Suppressor macrophage (primary cell): ENCODE measurements at places on chromosomes 2 and 18.
A peak's percentile ranks its signal among the peaks of the same experiment; 100 is the strongest.

DNA sequence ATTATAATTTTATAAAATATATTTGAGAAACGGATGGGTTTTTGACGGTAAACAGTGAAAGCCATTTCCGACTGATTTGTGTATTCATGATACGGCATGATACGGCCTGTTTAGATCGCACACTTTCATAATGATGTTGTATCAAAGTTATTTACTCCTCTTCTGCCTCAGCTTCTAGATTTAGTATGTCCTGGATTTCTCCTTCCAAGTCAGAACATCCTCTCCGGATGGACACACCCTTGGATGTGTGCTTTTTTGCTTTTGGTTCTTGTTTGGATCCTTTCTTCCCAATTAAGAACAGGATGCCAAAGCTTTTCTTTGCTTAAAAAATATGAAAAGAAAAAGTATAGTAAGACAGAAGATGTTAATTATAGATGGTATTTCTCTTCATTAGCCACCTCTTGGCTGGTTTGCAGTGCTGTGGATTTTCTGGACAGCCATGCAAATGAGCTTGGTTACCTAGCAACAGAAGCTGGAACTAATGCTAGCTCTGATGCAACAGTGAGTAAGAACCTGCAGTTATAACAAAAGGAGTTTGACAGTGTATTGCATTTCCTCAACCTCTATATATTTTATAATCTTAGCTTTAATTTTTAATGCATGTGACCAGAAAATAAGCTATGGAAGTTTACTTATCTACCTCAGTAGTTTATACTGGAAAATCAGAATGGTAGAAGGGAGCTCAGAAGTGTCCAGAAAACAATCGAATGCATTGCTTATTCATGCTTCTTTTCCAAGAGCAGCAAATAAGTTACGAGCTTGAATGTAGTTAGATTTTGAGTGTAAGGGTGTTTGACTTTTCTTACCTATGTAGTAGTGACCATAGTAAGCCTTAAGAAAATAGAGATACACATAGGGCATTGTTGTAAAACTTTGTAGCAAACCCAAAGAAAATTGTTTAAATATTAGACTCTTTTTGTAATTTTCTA, 27.9 kb downstream of the RMND5A start:
- peak; percentile 47 for DNase-seq

DNA sequence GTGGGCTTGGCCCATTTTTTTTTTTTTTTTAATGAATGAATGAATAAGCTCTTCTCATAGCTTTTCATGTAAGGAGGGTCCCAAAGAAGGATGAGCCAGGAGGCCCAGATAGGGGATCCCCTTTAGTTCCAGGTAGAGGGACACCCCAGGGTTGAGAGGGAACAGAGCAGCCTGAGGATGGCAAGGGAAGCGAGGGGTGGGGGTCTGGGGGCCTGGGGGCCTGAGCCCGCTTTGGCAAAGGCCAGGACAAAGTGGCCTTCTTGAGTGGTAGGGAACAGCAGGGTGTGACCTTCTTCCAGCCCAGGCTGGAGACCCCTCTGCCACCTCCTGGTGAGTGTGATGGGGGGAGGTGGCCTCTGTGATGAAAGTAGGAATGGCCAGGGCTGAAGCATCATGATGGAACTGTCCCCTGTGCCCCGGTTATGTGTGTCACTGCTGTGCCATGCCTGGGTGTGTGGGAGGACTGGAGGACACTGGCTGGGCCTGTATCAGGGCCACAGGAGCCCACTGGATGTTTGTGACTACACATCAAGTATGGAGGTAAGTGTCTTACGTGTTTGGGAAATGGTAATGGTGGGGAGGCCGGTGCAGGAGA, 263.5 kb upstream of the HDAC4 start:
- DNase-seq = peak; percentile 48

GRCh38 chr2:155308367-155309009, 610.0 kb downstream of the KCNJ3 start:
- DNase-seq = no peak

DNA sequence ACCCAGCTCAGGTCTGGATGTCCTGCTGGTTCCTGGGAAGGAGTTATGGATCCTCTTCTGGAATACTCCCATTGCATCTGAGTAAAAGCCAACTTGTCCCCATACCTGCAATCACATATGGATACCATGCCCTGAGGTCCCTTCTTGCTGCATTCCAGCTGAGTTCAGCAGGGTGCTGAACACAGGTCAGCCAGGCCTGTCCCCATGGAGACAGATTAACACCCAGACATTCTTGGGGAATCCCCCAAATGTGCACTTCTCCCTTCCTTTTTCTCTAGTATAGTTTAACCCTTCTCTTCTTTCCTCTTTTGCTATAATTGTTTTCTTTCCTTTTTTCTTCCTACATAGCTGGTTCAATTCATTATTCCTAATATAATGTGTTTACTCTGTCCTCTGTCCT, 799.6 kb upstream of the HS6ST1 start:
- DNase-seq = no peak

- DNase-seq = peak; percentile 21
Observed at GRCh38 chr18:9117980-9118841, 15.7 kb downstream of the NDUFV2 start.

DNA sequence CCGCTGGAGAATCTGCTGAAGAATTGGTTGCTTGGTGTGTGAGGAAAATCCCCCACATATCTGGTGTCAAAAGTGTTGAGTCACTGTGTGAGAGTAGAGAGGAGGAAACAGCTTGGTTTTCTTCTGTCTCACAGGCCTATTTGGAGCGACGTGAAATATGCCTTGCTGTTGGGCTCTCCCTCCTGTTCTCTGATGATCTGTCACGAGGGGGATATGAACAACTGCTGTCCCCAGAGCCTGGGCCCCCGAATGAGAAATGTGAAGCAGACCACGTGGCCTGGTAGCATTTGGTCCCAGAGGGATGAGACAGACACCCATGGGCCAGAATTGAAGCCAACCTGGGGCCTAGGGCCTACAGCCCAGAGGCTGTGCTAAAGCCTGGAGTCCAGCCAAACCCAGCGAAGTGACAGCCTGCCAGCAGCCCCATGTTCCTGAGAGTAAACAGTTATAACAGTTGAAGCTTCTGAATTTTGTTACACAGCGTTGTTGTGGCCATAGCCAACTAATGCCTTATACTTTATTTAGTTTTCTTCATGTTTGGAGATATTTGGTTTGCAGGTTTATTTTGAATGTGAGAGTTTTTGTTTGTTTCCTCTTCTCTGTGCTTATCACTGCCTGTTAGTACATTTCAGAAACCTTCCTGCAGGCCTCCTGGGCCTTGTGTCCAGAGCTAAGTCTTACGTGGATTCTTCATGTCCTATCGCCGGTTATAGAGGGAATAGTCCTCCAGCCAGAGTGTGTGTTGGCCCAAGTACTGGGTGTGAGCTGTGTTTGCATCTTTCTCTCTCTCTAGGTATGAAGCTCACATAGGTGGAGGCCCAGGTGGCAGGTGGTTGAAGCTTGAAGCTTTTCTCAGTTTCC, 18.7 kb upstream of the COLEC12 start:
- DNase-seq = peak; percentile 77

DNA sequence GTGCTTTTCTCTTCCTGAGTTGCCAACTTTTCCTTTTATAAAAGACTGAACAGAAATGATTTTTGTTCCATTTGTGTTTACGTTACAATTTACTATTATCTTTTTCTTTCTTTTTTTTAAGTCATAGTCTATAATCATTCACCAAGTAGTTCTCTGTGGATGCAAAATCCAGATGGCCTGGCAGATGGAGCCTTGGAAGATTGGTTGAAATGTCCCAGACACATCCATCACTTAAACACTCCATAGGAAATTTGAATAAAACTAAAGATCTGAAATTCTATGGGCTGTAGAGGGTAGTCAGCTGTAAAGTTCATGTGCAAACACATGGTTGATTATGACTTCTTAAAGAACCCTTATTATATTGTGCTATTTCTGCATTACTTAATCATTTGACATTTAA, 164.8 kb upstream of the DOCK10 start:
- DNase-seq = no peak

DNA sequence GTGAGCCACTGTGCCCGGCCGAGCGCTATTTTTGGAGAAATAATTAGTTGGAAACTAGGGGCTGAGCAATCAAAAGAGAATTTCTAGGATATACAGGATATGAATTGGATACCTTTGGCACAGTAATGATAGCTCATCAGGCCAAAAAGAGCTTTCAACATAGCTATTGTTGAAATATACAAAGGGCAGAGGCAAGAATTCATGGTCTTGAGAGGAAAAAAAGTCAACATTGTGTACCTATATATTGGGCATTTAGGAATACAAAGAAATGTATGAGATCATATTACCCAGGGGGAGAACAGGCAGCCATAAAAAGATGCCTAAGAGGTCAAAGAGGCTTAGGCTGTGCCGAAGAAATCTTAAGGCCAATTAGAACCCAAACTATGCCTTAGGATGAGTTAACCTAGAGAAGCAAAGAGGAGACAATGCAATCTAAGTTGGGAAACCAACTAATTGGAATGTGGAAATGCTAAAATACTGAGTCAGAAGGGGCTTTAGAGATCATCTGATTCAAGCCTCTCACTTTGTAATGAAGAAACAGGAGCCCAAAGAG, 99.0 kb downstream of the RBBP8 start:
- DNase-seq = peak; percentile 24

DNA sequence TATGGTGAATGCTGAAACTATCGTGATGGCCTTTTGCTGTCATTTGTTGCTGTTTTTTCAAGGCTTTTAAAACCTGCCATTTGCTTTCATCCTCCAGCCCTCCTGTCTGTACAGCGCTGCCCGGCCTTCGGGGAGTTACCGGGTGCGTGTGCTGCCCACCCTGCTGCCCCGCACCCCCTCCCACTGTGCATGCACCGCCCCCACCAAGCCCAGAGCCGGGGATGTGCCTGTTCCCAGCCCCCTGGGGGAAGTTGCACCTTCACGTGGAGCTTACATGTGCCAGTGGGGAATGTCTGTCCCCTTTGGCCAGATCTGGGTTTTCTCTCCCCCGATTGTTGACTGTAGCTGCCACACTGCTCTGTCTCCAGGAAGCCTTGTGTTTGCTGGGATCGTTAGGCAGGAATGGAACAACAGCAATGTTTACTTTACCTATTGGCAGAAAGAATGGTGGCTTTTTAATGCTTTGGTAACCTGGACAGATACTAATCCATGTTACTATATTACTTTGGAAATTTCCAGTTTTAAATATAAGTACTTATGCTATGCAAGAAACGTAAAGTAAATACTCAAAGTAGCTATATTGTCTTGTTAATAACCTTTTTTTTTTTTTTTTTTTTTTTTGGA, 64.8 kb upstream of the RBM44 start:
- DNase-seq = no peak

GRCh38 chr2:239288951-239289511, 111.8 kb downstream of the HDAC4 start:
- DNase-seq = no peak

DNA sequence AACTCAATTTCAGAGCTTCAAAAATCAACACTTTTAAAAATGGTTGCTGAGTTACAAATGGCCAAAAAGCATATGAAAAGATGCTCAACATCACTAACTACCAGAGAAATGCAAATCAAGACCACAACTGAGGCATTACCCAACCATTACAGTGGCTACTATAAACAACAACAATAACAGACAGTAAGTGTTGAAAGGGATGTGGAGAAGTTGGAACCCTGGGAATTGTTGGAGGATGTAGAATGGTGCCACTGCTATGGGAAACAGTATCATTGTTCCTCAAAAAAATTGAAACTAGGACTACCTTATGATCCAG, 173.3 kb upstream of the SPRED2 start:
- no peak for DNase-seq

GRCh38 chr18:8806798-8807487, 101.6 kb downstream of the MTCL1 start:
- no peak for DNase-seq

- no peak for DNase-seq
Observed at GRCh38 chr2:28292491-28292890, 100.2 kb upstream of the FOSL2 start.

DNA sequence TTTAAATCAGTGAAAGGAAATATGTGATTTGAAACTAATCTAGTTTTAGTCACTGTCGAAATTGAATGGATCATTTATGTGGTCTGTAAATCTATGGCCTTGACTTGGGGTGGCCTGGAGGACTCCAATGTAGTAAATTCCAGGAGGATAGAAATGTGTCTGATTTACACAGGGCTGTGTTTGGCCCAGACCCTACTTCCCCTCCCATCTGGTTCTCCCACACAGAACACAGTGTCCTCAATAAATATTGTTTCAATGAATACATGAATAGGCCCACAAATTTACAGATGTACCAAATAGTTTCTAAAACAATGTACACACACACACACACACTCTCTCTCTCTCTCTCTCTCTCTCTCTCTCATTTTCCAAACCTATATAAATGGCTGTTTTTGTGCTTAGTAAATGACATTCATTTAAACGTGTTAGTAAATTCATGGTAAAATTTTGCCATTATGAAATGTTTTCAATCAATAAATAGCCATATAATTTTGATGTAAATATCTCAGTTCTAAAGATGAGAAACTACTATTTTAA, 1.9 kb downstream of the CCDC68 start:
- DNase-seq = no peak

GRCh38 chr18:62277045-62277444, 48.1 kb upstream of the TNFRSF11A start:
- no peak for DNase-seq

DNA sequence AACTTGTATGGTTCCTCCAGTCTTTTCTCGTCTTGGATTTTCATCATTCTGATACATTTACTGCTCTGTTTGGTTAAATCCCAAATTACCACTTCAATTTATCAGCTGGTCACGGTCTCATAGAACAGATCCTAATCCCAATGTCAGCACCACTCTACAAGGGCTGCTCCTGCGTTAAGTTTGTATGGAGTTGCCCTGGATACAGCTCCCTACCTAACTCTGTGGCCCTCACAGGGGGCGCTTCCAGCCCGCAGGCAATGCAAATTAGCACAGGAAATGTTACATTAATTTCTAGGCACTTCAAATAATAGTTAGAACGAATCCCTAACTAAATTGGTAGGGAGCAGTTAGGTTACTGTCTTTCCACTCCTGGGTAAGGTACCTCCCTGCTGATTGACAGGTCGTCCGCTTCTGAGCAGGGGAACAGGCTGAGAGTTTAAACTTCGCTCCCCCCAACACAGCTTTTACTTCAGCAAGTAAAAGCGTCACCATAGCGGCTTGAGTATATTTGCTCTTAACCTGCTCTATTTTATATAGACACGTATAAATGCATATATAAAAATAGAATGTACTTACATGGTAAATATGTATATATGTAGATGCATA, 238.5 kb upstream of the FANCL start:
- no peak for DNase-seq

DNA sequence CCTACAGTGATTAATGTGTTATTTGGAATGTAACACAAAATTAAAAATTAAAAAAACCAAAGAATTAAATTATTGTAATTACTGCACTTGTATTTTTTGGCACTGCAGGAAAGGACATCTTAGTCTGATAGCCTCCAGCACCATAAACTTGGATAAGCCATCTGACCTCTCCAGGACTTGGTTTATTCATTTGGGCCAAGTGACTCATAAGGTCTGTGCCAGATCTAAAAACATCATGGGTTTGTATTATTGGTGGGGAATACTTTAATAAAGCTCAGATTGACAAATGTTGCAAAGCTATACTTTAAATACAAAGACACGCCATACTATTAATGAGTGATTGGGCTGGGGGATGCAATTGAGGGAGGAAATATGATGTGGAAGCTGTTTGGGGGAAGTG, 225.2 kb downstream of the ZNF521 start:
- DNase-seq = no peak
